Activated naive CD4-positive, alpha-beta T cell (primary cell): ENCODE measurements at places on chromosomes 5 and 9.

GRCh38 chr9:109307380-109308240 lies 13.2 kb downstream of the EPB41L4B start:
- DNase-seq: no peak

DNA sequence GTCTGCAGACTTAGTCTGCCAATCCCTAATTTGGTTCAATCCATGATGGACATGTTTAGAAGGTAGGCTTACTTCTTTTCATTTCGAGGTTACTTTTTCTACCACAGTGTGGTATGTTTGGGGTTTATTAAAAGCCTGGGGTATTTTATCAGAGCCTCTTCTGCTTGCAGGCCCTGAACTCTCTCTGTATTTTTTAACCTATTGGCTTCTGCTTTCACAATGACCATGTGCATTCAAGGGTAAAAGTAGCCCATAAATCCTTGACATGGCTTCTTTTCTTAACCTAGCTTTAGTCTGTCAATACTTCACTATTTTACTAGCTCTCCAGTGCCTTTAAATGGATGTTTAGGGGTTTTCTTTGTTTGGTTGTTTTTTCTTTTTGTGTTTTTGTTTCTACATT lies 286.6 kb downstream of the FER start:
- no peak for DNase-seq

DNA sequence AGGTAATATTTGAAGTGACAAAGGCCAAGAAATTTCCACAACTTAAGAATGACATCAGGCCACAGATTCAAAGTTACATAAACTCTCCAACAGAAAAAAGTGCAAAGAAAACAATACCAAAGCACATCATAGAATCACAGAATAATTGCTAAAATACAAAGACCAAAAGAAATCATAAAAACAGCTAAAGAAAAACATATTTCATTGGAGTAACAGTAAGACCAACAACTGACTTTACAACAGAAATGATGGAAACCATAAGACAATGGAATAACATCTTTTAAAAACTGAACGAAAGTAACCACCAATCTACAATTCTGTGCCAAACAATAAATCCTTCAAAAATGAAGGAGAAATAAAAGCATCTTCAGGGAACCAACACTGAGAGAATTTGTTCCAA lies 38.3 kb downstream of the ZDHHC21 start:
- DNase-seq: no peak

DNA sequence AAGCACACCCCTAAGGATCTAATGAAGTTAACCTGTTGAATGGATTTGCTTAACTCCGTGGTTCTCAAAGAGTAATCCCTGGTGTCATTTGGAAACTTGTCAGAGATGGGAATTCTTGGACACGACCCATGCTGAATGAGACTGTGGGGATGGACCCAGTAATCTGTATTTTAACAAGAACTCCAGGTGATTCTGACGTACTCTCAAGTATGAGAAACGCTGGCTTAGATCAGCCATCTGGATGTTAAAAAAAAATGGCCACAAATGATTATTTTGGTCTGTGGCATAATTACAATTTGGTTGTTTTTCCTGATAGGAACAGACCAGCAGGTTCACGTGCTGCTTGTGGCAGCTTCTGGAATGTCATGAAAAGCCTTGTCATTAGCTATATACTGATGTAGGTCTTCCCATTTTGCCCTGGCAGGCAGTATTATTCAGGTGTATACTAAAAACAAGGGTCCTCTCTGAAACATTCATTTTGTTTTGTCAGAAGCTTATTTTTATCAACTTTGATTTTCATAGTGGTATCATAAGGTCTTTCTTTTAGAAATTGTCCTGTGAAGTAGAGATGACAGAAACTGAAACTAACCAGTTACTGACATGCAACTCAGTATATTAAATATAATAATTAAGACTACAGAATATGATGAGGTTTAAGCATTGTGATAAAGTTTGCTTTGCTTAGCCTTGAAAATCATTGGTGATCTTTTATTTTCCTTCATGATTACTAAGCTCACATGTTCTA lies 15.4 kb downstream of the CPEB4 start:
- DNase-seq: no peak

GRCh38 chr5:139571966-139572365 lies 10.8 kb downstream of the UBE2D2 start:
- no peak for DNase-seq

GRCh38 chr9:15543047-15543813 lies 9.6 kb upstream of the CCDC171 start:
- no peak for DNase-seq

- DNase-seq: no peak
These were observed 207.6 kb downstream of the MPDZ start for GRCh38 chr9:13071921-13072320.

- DNase-seq: no peak
These were observed 122.3 kb upstream of the WWC1 start for GRCh38 chr5:168168978-168169698.

DNA sequence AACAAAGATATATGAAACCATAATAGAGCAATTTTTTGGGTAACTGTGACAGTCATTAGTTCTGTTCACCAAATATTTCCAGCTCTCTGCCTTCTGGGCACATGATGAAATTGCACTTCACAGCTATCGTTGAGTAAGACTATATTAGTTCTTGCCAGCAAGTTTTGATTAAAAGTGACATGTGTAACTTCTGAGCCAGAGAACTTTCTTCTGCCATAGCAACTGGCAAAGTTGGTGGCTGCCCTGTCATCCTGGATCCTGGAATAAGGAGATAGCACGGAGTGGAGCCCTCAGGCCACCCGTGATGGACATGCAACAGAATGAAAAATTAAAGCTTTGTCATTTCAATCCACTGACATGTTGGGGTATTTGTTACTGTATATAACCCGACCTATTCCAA lies 194.4 kb upstream of the VCAN start:
- no peak for DNase-seq

DNA sequence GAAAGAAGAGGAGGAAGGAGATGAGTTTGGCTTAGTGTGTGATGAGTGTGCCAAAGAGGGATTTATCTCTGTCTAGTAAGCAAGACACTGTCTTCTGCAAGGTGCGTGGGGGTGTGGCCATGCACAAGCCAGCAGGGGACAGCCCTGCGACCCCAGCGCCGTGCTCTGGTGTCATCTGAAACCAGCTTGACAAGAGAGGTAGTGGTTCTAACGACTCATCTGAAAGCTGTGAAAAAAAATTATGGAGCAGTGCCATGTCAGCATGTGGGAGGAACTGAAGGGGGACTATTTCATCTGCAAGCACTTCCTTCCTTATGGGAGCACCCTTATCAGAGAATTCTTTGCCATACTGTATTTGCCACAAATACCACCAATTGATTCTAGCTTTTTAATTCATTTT lies 398.6 kb downstream of the PSAT1 start:
- no peak for DNase-seq

DNA sequence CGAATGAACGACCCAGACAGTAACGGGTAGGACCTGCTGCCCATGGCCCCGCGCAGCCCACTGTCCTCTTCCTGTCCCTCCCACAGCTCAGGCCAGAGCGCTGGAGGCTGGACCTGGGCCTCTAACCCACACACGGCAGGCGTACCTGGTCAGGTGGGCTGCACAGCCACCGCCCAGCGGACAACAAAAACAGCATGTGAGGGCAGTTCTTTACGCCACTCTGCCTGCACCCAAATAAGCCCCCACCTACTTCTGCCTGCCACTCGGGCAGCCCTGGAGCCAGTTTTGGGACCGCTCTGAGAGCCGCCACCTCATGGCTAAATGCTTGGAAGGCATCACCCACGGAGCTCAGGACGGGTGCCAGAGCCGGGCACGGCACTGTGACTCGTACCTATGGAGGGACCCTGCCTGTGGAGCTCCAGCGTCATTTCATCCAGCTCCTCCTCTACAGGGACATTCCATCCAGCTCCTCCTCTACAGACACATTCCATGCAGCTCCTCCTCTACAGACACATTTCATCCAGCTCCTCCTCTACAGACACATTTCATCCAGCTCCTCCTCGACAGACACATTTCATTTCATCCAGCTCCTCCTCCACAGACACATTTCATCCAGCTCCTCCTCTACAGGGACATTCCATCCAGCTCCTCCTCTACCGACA lies 18.9 kb downstream of the CLPTM1L start:
- no peak for DNase-seq

GRCh38 chr5:160213537-160213936 lies 15.8 kb upstream of the FABP6 start:
- DNase-seq: no peak

DNA sequence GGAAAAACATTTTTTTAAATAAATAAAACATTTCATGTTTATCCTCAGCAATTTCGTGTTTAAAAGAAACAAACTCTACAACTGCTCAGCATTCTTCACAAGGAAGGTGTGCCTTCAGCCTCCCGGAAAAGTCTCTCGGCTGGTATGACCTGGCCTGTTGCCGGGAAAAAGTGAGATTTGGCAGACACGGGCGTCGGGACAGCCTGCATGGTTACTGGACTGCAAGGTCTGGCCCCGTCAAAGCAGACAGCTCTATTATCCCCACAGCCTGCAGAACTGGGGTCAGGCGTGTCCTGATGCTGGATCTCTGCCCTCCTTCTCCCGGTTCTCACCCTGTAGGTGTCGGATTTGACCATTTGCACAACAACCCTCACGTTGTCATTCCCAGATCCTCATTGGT lies 120.3 kb upstream of the SPATA31C2 start:
- no peak for DNase-seq

GRCh38 chr5:152305525-152305924 lies 99.6 kb downstream of the NMUR2 start:
- DNase-seq: no peak

GRCh38 chr9:79477241-79477840 lies 94.4 kb upstream of the TLE4 start:
- no peak for DNase-seq

GRCh38 chr9:134375430-134376385 lies 49.5 kb downstream of the RXRA start:
- no peak for DNase-seq

DNA sequence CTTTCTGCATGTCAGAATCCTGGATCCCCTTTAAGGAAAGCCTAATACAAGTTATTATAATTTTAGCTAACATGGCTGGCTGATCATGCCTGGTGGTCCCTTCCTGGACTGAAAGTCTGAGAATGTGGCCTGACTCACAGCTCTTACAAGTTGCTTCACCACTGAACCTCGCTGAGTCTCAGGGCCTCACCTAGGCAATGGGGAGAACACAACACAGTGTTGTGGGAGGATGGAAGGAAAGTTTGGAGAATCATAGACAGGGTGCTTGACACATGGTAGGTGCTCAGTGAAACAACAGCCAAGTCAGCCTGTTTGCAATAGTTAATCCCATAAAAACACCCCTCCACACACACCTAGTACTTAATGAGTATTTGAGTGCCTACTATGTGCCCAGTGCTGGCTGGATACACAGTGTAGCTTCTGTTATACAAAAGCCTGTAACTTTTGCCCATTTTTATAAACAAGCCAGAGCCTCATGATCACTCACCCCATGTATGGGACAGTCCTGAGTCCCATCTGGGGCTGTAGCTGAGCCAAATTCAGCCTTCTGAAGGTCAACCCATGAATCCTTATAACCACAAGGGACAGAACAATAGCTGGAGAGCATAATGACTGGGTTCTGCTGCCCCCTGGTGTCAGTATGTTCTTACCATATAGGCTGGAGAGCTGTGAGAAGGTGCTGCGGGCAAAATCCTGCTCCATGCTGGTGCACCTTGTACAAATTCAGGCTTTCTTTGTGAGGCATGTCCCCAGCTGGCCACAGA lies 3.9 kb downstream of the ACSL6 start:
- peak; percentile 61 for DNase-seq

DNA sequence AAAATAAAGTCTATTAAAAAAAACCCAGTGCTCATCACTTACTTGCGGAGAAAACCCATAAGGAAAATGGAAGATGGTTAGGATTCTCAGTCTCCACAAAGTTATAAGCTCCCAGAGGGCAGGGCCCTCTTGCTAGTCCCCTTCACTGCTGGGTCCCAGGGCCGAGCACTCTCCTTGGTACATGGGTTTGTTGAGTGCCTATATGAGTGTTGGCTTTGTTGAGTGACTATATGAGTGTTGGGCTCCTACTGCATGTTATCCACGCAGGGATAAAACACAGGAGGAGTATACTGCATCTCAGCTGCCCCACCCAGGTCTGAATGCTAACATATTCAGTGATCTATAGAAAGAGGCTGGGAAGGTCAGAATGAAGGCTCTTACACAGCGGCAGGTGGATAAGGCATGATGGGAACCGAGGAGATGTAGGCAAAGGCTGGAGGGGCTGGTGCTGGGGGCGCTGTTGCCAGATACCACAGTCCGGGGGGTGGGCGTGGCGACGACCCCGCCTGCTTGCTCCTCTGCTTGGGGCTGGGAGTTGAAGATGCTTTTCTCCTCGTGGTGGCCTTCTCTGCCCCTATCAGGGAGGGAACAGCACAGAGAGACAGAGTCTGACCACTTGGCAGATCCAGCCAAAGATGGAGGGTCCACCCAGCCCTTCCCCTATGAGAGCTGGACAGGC lies 11.6 kb downstream of the ORM2 start:
- DNase-seq: no peak

- DNase-seq: no peak
These were observed 27.4 kb upstream of the CEP120 start for GRCh38 chr5:123450640-123451039.

GRCh38 chr5:75006865-75007822 lies 45.2 kb downstream of the GCNT4 start:
- no peak for DNase-seq

DNA sequence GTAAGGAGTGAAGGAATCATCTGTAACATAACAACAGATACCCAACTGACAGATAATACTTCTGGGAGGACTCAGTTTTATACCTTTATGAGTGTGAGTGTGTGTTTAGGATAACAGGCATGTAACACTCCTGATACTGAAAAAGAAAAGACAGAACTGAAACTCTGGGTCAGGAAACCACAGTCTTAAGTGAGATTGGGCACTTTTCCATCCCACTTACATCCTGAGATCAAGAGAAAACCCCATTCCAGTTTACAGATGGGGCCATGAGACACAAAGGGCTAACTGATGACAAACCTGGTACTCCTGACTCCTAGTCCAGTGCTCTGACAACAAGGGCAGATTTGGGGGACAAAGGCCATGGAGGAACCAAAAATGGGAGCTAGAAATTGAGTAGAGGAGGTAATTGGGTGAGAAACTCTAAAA lies 18.0 kb downstream of the IL5 start:
- no peak for DNase-seq

DNA sequence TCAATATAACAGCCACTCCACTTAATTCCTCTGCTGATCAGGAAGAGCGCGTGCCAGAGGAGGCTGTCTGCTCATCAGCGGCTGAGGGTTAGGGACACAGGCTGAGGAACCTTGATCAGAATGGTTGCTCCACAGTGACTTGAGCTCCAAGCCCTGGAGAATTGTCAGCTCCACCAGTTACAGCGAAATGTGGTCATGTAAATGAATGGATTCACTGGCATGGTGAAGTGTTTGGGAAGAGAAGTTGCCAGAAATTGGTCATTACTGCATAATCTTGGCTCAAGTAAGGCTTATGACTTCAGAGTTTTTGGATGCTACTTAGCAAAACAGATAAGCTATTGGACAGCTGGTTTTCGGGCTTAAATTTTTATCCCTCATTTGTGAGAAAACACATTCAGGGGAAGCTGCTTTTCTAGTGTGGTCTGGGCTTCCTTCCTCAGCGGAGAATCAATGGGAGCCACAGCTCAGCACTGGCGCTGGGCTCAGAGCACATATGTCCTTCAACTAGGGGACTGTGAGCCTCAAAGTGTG lies 65.0 kb downstream of the PRRT1B start:
- no peak for DNase-seq

- DNase-seq: no peak
These were observed 302.5 kb downstream of the MLLT3 start for GRCh38 chr9:20319641-20320337.

GRCh38 chr9:18921366-18922075 lies 111.5 kb downstream of the SAXO1 start:
- DNase-seq: no peak
